ENCODE measurements at places on chromosomes 6 and 20.

- DNase-seq: no peak
Measured at GRCh38 chr6:44667668-44668390, 280.3 kb downstream of the CDC5L start.

GRCh38 chr6:134840086-134840867, 109.6 kb downstream of the ALDH8A1 start:
- no peak for DNase-seq

DNA sequence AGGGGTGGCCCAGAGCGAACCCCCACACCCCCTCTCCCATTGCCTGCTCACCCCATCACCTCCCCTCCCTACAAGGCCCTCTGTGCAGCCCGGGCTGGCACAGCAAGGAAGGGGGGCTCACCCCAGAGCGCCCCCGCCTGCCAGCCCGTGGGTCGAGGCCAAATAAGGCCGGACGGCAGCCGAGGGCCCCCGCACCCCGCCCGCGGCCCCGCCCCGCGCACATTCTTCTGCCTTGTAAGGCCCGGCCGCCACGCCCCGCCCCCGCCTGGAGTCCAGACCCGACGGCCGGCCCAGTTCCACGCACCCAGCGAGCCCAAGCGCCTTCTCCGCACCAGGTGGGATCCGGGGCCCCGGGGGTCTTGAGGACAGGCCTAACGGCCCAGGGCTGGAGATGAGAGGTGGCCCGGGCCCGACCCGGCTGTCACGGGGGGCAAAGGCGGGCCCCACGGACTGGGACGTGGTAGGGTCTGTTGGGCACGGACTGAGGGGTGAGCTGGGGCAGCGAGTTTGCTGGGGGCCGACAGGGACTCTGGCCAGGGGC, at the start of gene MYL9:
MYL9 (plus strand) TSS at position 293 of the 541 bp plus-strand sequence. CDS start 3,366 bp downstream, outside the sequence.
- peak; percentile 79 for DNase-seq

- DNase-seq: no peak
Measured at GRCh38 chr20:33005132-33005566, 916 bp upstream of the SUN5 start.

GRCh38 chr6:45677381-45678284, 299.9 kb upstream of the SUPT3H start:
- peak; percentile 87 for DNase-seq

DNA sequence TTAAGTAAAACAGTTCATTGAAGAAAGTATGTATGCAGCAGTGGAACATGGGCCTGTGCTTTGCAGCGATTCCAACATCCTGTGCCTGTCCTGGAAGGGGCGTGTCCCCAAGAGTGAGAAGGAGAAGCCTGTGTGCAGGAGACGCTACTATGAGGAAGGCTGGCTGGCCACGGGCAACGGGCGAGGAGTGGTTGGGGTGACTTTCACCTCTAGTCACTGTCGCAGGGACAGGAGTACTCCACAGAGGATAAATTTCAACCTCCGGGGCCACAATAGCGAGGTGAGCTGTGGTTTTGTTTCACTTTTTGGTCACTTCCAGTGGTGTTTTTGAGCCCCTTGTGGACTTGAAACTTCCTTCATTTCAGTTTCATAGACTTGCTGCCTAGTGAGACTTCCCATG, 1.7 kb downstream of the TULP4 start:
- DNase-seq: no peak

DNA sequence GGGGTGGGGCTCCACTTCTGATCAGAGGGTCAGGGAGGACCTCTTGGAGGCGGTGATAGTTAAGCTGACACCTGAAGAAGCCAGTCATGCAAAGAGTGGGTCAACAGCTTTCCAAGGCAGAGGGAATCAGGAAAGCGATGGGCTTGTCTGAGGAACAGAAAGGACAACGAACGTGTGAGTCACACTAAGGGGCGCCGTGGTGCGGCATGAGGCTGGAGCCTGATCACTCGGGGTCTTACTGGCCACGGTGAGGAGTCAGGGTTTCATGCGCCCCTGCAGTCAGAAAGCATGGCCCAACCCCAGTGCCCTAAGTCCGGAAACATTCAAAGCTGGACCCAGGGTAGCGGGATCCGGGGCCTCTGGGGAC, 50.6 kb upstream of the SLC32A1 start:
- peak; percentile 7 for DNase-seq

GRCh38 chr20:3121955-3122610, 37.6 kb upstream of the AVP start:
- DNase-seq: no peak

DNA sequence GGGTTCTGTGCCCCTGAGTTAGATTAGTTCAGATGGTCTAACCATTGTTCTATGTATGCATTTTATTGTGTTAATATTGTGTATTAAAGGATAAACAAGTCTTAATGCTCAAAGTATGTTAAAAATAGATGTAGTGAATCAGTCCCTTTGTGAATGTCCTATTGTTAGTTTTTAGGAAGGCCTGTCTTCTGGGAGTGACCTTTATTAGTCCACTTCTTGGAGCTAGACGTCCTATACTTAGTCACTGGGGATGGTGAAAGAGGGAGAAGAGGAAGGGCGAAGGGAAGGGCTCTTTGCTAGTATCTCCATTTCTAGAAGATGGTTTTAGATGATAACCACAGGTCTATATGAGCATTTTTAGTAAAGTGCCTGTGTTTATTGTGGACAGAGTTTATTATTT, 12.3 kb upstream of the HMGN4 start:
- no peak for DNase-seq

DNA sequence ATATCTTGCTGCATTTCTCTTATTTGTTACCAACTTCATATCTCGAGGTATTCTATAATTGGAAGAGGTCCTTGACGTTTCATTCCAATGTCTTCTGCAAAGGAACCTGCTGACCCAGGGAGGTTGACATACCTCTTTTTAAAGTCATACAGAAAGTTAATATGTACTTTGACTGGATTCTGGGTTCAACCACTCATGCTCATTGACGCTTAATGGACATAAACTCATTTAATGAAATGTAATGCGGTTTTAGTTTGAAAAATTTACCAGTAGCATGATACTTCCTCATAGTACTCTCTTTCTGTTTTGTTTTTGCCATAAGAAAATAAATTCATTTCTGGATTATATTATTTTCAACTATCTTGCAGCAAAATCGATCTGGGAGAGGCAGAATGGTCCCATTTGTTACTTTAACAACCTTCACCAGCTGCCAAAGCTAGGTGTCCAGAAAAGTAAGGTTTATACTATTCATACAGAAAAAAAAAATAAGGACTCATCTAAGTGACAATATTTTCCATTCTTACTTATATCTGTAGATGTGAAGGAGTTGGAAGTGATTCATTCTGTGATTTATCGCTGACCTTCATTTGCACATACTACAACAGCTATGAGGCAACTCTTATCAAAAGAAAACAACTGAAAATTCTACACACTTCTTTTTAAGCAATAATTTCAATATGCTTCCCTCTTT, 101.6 kb downstream of the ATXN1 start:
- DNase-seq: peak; percentile 54

DNA sequence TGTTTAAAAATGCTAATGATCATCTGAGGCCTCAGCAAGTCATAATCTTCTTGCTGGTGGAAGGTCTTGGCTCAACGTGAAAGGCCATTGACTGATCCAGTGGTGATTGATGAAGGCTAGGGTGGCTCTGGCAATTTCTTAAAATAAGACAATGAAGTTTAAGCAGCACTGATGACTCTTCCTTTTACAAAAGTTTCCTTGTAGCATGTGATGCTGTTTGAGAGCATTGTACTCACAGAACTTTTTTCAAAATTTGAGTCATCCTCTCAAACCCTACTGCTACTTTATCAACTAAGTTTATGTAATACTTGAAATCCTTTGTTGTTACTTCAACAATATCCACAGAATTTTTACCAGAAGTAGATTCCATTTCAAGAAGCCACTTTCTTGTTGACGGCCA, 382.3 kb downstream of the ESR1 start:
- no peak for DNase-seq

DNA sequence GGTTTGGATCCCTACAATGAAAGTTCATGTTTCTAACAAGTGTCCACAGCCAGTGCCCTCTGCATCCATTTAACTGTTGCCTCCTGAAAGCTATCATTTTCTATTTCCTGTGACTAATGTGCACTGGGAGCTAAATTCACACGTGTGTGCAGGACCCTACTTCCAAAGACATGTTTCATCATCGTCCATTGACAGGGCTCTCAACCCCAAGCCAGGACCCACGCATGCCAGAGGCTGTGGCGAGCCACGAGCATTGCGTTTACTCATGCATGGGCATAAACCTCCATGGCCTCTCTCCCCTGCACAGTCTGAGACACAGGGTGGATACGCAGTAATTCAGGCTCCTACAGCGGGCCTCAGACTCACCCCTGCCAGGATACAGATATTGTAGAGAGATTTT, 153.2 kb downstream of the MAFB start:
- peak; percentile 1 for DNase-seq

DNA sequence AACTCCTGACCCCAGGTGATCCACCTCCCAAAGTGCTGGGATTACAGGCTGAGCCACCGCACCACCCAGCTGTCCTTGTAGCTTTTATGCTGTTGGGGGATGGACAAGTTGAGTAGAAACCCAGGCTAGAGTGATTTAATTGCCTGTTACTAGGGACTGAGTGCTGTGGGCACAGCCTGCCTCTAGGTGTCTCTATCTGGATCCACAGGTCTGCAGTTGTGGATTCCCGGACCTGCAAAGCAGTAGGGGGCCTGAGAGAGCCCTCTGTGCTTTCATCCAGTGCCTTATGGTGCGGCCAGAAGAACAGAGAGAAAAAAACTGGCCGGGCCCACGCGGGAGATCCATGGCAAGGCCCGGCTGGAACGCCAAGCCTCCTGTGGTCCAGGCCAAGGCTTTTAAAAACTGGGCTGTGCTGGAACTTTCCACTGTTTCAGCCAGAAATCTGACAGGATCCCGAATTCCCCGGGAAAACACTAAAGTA, 5.2 kb downstream of the SIRPA start:
- peak; percentile 72 for DNase-seq

DNA sequence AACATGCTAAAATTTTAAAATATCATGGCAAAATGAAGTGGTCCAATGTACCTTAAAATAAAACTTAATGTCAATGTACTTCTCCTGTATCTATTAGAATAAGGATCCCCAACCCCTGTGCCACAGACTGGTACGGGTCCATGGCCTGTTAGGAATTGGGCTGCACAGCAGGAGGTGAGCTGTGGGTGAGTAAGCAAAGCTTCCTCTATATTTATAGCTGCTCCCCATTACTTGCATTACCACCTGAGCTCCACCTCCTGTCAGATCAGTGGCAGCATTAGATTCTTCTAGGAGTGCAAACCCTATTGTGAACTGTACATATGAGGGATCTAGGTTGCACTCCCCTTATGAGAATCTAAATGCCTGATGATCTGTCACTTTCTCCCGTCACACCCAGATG, 86.0 kb downstream of the SLC16A10 start:
- no peak for DNase-seq

GRCh38 chr6:121711472-121711871, 276.0 kb downstream of the GJA1 start:
- no peak for DNase-seq

- DNase-seq: no peak
Measured at GRCh38 chr6:46674410-46674809, 13.3 kb upstream of the TDRD6 start.

DNA sequence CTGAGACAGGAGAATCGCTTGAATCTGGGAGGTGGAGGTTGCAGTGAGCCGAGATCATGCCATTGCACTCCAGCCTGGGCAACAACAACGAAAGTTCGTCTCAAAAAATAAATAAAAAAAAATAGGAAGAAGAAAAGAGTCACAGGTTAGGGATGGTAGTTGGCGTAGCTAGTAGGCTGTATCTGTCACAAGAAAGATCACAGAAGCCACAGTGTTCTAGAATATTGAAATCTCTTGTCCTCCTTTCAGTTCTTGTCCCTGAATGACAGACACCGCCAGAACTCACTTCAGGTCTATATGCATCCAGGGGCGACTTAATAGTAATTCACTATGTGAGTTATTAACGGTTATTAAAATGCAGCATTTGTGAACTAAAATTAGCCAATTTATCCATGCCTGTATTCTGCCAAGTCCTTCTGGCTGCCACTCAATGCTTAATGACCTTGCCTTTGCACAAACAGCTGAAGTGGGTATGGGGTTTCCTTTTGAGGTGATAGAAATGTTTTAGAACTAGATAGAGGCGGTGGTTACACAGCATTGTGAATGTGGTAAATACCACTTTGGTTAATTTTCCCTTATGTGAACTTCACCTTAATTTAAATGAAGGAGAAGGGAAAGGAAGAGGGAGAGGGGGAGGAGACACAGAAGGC, 41.3 kb upstream of the ZMYND8 start:
- DNase-seq: no peak

DNA sequence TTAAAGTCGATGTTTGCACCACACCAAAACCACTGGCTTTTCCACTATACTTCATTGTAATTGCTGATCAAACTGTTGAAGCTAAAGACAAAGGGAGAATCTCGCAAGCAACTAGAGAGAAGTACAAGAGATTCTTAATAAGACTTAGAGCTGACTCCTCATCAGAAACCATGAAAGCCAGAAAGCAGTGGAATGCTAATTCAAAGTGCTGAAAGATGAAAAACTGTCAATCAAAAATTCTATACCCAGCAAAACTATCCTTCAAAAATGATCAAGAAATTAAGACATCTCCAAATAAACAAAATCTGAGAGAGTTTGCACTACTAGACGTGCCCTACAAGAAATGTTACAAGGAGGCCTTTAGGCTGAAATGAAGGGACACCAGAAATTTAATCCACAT, 52.6 kb downstream of the CD83 start:
- no peak for DNase-seq

GRCh38 chr20:46928580-46929132, 34.0 kb downstream of the EYA2 start:
- DNase-seq: peak; percentile 28

- peak; percentile 44 for DNase-seq
Measured at GRCh38 chr20:37238935-37239451, 22.6 kb downstream of the GHRH start.

GRCh38 chr6:133241901-133242636, 912 bp downstream of the EYA4 start:
- DNase-seq: peak; percentile 9

GRCh38 chr6:1832844-1833787, 223.4 kb downstream of the FOXC1 start:
- peak; percentile 34 for DNase-seq

DNA sequence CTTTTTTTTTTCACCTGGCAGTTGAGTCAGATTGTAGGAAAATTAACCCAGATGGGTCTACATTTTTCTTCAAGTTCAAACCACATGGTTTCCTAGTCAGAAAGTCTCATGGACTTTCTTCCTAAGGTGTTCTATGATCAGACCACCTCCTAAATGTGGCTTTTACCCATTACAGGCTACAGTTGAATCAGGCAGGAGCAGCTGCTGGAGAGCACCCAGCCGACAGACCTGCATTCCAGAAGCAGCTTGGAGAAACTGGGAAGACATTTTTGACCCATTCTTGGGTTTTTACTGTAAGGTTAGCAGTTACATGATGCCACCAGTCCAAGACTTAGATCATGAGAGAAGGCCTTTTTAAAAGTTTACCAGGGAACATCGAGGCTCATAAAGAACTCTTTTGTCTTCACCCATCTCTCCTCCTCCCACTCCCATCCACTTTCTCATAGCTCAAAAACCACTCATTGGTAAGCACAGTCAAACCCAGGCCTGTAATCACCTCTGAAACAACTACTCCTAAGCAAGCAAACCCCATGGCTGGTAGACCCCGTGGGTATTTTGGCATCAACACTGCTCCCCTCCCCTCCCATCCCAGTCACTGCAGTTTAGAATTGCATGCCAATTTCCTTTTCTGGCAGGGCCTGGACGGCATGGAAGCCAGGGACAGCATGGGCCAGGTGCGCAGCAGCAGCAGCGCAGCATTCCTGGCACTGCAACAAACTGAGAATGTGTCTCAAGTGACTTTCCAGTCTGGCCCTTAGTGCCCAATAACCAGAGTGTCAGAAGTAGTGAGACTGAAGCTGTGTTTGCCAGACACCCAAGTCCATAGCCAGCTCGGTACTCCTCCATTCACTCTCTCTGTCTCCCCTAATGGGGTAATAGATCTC, 113.7 kb downstream of the CLIC5 start:
- no peak for DNase-seq

- no peak for DNase-seq
Measured at GRCh38 chr6:75113446-75113845, 92.4 kb downstream of the COL12A1 start.

Data from fibroblast of villous mesenchyme (primary cell).